Cerebellar cortex (tissue), 1 donor: ENCODE measurements at places on chromosomes 4 and X.

DNA sequence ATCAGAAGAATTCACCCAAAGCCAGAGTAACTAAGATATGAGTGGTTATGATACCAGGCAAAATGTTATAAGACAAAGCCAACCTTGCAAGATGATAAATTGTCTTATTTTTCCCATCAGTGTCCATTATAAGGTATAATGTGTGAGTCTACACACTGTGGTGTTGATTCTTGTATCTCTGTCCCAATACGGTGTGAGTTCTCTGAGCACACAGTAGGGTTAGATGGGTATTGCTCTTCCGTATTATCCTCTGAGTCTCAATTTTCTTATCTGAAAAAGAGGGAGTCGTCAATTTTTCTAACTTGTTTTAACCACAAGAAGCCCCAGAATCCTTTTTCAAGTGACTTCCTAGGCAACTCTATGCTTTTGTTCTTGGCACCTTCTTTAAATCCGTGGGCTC is 69.9 kb downstream of the HMGB2 start:
- no peak for DNase-seq

GRCh38 chr4:37889849-37890800 is 759 bp upstream of the TBC1D1 start:
- DNase-seq: peak; percentile 73

DNA sequence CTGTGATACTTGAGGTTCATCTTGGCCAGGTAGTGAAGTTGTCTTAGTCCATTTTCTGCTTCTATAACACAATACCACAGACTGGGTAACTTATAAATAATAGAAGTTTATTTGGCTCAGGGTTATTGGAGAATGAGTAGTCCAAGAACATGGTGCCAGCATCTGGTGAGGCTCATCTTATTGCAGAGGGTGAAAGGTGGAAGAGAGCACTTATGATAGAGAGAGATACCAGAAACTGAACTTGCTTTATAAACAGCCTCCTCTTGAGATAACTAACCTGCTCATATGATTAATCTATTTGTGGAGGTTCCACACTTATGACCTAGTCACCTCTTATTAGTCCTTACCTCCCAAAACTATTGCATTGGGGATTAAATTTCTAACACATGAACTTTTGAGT is 1.6 kb downstream of the C4orf51 start:
- DNase-seq: no peak

DNA sequence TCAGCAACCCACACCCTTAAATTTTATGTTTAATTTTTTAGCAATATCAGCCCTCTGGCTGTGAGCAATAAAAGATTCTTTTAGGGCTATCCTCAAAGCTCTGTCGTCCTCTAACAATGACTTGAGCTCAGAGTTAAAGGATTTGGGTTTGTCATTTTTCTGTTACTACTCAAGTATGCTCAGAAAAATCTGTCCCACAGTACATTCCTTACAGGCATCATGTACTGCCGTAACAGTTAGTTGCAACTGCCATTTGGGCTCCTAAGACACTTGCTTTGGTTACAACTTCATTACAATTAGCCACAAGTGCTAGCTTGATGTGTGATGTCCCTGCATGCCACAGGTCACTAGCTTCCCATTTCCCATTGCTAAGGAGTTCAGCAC is 33.2 kb downstream of the COQ2 start:
- DNase-seq: no peak

DNA sequence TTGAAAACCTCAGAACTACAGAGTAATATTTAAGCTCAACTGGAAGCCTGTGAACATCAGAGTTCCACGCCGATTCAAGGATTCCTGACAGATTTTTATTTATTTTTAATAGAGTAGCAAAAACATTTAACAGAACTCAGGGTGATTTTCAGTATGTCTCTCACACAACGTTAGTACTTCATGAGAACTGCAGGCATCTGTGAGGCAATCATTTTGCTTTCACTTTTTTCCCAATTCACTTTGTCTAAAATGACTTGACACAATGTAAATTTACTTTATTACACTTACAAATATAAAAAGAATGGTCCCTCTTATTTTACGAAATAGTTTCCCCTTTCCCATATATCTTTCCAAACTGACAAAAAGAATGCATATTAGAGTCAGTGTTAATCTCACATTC is 869.5 kb upstream of the EPHA5 start:
- no peak for DNase-seq

- DNase-seq: no peak
Observed at GRCh38 chr4:148812101-148812500, 369.9 kb upstream of the NR3C2 start.
